NCI-H446 treated with DMSO at 0.1 percent for 48 hours (cell line): ENCODE measurements at places on chromosomes 5 and 9.

DNA sequence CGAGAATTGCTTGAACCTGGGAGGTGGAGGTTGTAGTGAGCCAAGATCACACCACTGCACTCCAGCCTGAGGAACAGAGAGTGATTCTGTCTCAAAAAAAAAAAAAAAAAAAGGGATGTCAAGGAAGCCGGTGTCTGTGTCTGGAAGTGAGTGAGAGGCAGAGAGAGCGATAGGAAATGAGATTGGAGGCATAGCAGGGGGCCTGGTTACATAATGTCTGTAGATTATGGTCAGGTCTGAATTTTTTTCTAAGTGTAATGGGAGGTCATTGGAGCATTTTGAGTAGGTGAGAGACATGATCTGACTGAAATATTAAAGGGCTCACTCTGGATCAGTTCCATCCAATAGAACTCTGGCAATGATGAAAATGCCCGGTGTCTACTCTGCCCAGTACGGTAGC is 40.4 kb upstream of the CTNNA1 start:
- DNase-seq = no peak

- no peak for DNase-seq
Observed at GRCh38 chr5:53366245-53366644, 114.2 kb upstream of the FST start.

GRCh38 chr5:20536813-20537212 is 548.8 kb upstream of the CDH18 start:
- no peak for DNase-seq

GRCh38 chr5:141192110-141192725 is at the start of gene PCDHB10:
TSS of gene PCDHB10 (plus strand) at chr5:141192353. CDS start at chr5:141192553, 200 bp downstream.
- no peak for DNase-seq

DNA sequence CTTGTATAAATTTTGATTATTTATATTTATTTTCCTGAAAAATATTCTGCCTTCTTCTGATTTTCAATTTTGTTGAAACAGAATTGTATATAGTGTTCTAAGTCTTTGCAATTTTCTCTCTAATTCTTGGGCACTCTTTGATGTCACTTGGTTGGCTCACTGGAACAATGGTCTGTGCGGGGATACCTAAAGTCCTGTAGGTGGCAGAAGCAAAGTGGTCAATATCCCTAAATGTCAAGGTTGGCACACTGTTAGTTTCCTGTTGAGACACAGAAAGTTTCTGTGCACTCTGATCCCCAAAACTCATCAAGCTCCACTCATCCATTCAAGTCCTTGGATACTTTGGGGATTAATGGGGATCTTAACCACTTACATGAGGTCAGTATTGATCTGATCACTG is 480.8 kb upstream of the CCNG1 start:
- no peak for DNase-seq

GRCh38 chr5:80442742-80443141 is 34.9 kb downstream of the ZFYVE16 start:
- no peak for DNase-seq

GRCh38 chr9:108158236-108158995 is 668.8 kb upstream of the KLF4 start:
- DNase-seq = no peak

- DNase-seq = no peak
Observed at GRCh38 chr9:135095470-135096407, 8.3 kb downstream of the OLFM1 start.

GRCh38 chr9:21144603-21145002 is 3.0 kb upstream of the IFNW1 start:
- DNase-seq = no peak

DNA sequence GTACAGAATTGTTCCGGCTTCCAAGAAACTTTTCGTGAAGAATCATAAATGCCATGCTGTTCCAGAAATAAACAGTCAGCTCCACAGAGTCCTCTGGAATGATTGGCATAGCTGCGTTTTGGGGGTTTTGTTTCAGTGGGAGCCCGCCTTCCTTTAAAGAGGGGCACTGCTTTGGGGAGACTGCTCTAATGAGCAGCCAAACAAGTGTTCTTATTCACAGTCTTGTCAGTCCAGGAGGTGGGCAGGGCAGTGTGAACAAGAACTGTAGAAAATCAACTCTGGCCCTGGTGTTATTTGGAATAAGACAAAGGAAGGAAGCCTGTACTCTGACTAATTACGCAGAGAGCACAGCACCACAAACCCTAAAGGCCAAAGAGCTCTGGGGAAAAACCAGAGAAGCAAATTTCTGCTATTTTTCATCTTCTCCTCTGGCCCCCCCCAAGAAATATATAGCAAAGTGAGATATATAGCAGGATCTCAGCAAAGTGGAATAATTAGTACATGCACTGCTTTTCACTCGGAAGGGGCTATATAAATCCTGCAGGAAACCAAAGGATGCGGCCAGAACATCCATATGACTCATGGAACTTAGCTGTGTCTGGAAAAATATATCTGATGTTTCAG is 92.9 kb downstream of the GLDC start:
- DNase-seq = no peak

DNA sequence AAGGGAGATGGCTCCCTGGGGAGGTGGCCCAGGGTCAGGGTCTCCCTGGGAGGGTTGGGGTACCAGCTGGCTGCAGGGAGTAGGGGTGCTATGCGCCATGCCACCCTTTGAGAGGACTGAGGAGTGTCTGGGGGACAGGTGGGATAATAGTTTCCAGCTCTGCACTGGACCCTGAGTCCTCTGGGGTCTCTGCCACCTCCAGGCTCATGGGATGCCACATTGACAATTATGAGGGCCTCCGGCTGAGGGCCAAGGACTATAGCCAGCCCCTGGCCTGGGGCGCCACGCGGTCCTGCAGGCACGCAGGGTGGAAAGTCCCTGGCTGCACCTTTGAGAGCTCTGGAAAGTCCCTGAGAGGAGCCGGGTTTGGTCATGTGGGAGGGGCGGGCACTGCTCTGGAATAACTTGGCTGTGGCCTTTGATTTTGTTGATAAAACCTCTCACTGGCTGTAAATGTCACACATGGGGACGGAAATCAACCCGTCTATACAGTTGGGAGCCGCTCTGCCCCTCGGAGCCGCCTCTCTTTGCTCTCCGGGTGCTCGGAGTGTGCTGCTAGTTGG is 16.0 kb downstream of the TRAF2 start:
- no peak for DNase-seq

DNA sequence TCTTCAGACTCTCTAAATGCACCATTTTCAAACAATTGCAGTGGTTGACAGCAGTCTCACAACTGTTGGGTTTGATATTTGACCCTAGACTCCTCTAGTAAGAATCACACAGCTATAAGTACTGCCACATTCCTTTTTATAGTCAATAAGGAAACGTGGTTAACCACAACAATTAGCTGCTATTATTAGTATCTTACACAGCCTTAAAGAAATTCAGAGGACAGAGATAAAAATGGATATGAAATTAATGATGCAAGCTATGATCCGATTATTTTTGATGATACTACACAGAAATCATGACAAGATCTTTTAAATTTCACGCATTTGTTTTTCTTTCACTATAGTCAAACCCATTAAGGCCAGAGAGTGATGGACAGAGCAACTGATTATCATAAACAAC is 288.6 kb upstream of the C9orf72 start:
- no peak for DNase-seq

- DNase-seq = peak; percentile 22
Observed at GRCh38 chr5:103428411-103428871, 134.1 kb downstream of the NUDT12 start.

DNA sequence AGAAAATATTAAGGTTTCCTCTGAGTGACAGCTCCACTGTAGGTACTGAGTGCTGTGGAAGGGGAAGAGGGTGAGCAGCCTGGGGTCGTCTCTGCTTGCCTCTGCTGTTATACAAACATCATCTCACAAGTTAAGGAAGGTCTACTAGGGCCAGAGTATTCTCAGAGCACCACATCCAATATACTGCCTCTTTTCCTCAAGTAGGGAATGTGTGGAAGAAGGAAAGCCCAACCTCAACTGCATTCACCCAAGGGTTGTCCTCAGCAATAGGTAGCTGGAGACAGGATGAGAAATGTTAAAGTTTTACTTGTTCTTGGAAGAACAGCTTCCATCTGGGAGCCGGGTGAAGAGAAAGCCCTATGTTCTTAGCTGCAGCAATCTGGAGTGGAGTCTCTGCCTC is 1062.3 kb upstream of the CDH10 start:
- no peak for DNase-seq

GRCh38 chr5:139277171-139277570 is 16.4 kb upstream of the MATR3 start:
- no peak for DNase-seq

DNA sequence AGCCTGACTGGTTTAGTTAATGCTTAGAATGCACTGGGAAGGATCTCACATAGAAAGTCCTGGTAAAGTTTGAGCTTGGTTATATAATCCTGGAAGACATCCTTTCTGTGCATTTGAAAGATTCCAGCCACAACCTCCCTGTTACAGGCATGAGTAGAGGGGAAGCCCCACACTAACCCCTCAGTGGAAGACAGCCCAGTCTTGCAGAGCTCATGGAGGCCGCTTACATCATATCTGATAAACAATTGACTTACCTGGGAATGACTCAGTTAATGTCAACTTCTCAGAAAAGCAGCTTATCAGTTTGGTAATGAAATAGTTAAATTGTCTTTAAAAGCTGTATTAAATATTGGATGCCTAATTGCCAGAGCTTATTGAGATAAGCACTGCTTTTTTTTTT is 28.1 kb upstream of the PDE8B start:
- no peak for DNase-seq

- DNase-seq = peak; percentile 95
Observed at GRCh38 chr9:12813960-12814876, 39.4 kb downstream of the LURAP1L start.

DNA sequence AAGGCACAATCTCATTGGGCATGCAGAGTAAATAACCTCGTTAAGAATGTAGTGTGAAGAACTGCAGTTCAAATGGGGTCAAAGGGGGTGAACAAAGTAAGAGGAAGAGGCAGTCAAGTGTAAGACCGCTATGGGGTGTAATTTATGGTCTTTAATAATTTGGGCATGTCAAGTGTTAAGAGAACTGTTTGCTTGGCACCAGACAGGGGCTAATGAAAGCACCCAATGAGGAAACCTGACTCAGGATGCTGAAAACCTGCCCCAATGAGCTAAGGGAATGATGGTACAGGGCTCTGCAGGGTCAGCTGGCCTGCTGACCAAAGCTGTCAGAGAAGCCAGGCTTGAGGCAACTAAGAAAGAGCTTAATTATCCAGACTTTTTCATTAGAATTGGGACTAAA is 368.1 kb downstream of the DTWD2 start:
- no peak for DNase-seq

DNA sequence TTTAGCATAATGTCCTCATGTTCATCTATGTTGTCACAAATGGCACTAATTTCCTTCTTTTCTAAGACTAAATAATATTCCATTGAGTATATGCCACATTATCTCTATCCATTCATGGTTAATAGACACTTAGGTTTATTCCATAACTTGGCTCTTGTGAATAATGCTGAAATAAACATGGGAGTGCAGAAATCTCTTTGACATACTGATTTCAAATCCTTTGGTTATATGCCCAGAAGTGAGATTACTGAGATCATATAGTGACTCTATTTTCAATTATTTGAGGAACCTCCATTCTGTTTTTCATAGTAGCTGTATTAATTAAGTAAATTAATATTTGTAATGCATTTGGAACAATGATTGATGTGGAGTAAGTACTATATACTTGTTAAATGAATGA is 13.0 kb downstream of the SMIM3 start:
- DNase-seq = no peak

- DNase-seq = no peak
Observed at GRCh38 chr5:81819556-81820317, 68.8 kb upstream of the SSBP2 start.

- no peak for DNase-seq
Observed at GRCh38 chr5:159257007-159257406, 6.1 kb upstream of the UBLCP1 start.

DNA sequence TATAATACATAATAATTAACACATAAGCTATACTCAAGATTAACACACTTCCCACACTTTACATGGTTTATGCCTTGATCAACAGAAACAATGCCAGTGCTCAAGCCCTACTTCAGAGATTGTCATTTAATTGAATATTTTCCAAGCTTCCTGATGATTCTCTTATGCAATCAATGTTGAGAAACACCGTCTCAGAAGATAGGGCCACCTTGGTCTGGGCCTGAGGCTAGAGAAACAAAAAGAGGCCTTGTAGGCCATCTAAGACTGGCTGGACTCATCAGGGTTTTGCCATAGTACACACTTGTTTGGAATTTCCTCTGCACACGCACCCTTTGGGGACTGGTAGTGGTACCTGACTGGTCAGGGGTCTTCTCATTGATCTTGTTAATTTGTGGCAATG is 16.3 kb downstream of the C9orf152 start:
- DNase-seq = no peak

GRCh38 chr5:80957031-80957761 is 3.0 kb upstream of the RASGRF2 start:
- DNase-seq = no peak

- DNase-seq = no peak
Observed at GRCh38 chr5:6719417-6719816, 6.2 kb downstream of the TENT4A start.

DNA sequence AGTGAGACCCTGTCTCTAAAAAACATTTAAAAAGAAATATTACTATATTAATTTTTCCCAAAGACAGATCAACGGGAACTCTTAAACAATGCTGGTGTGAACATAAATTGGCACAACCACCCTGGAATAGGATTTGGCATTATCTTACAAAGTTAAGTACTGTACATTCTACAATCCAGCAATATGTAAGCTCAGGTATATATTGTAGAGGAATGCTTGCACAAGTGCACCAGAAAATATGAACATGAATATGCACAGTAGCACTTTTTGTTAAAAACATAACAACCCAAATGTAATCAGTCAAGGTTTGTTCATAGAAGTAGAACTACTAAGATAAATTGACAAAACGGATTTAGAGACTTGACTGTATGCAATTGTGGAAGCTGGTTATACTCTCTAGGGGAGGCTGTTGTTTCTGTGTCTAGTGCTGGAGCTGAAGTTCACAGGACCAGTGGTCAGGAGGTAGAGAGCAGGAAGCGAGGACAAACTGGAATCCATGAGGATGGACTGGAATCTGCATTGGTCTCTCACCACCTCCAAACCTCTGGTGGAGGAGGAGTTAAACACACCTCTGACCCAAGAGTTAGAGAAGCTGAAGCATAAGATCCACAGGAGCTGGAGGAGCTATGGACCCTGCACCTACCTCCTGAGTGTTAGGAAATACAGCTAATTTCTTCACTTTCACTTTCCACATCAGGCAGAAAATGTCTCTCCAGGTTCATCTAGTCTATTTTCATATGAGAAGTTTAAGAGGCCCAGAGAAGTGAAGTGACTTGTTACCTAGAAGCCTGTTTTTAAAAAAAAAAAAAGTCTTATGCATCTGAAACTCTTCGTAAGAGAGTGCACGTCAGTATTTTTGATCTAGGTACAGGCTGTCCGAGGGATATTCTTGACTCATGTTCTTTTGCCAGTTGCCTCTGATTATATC is 20.3 kb upstream of the RIC1 start:
- no peak for DNase-seq

GRCh38 chr9:91589101-91589553 is 165.5 kb upstream of the NFIL3 start:
- DNase-seq = no peak

DNA sequence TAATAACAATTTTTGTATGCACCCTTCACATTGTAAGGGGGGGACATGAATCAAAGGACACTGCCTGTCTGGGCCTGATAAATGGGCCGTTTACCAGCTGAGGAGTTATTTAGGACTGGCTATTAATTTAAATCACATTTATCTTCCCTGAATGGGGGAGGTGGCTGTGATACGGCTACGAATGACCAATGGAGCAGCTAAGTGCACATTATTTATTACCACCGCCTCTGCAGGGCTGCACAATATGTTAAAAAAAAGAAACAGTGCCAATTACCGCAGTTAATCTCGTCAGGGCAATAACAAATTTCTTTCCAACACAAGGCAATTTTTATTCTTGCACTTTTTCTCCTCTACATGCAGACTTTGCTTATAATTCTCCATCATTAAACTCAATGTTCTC is 318.4 kb downstream of the IRX2 start:
- DNase-seq = no peak
